ENCODE measurements at places on chromosomes 1 and 21.

DNA sequence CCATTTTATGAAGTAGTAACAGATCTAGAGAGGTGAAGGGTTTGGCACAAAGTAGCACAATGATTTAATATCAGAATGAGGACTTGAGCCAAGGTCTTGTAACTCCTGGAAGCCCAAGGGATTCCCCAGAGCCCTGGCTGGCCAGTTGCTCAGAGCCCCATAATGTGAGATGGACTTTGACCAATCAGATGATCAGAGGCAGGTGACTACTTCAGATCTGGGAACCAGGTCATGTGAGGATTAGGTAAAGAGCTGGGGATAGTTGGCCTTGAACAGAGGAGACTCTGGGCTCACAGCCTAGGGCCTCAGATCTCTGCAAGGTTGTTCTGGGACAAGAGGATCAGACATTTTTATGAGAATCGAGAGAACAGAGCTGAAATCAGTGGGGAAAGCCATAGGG, 18.9 kb downstream of the SHISAL2A start:
- DNase-seq, result no peak

- no peak for DNase-seq
These were observed 1.9 kb upstream of the MFN2 start for GRCh38 chr1:11978301-11978700.

GRCh38 chr1:221356693-221357092, 385.2 kb downstream of the DUSP10 start:
- DNase-seq, result no peak

GRCh38 chr1:111507411-111508201, 4.2 kb upstream of the ADORA3 start:
- DNase-seq, result no peak

DNA sequence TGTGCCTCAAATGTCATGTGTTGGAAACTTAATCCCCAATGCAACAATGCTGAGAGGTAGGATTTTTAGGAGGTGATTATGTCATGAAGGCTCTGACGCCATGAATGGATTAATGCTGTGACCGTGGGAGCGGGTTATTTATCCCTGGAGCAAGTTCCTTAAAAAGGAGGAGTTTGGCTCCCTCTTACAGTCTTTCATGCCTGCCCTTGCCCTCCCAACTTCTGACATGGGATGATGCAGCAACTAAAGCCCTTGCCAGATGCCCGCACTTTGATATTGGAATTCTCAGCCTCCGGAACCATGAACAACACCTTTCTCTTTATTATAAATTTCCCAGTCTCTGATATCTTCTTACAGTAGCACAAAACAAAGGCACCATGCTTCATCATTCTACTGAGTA, 685.3 kb upstream of the CHRM3 start:
- DNase-seq, result no peak
